GM12891 (cell line): ENCODE measurements at places on chromosomes 11 and 22.

- DNase-seq = no peak
Observed at GRCh38 chr11:80816966-80817365, 1376.1 kb upstream of the TENM4 start.

DNA sequence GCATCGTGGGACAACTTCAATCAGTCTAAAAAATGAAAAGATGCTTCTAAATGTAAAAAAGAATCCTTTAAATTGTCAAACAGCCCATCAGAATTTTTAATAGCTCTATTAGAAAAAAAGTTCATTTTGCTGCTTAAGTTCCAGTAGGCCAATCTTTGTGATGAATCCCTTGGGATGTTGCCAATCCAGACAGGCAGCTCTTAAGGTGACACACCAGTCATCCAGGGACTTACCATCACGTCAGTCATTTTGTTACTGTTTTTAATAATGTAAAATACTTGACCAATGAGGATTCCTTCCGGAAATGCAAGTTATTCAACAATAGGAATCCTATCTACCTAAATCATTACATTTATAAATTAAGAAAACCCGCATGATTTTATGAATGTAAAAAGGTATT, 47.8 kb upstream of the TMEM45B start:
- DNase-seq = no peak

GRCh38 chr22:20044495-20045151, 23.7 kb downstream of the TANGO2 start:
- DNase-seq = no peak

- DNase-seq = no peak
Observed at GRCh38 chr22:41534219-41534618, 10.1 kb downstream of the POLR3H start.

GRCh38 chr11:69012092-69013008, 696 bp downstream of the MRGPRF start:
- no peak for DNase-seq

DNA sequence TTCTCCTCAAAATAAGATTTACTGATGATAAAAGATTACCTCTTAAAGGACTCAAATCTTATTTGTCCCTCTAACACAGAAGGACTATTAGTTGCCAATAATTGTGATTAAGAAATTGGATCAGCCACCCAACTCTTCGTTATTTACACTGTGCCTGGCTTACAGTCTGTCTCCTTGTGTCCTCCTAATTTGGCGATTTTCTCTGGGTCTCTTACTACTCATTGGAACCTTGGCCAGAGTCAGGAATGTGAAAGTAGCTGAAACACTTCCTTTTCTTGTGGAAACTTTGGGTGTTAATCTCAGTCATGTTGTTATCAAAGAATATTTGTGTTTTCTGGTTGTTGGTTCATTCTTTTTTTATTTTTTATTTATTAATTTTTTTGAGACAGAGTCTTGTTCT, 83.2 kb downstream of the TEAD1 start:
- DNase-seq = no peak

DNA sequence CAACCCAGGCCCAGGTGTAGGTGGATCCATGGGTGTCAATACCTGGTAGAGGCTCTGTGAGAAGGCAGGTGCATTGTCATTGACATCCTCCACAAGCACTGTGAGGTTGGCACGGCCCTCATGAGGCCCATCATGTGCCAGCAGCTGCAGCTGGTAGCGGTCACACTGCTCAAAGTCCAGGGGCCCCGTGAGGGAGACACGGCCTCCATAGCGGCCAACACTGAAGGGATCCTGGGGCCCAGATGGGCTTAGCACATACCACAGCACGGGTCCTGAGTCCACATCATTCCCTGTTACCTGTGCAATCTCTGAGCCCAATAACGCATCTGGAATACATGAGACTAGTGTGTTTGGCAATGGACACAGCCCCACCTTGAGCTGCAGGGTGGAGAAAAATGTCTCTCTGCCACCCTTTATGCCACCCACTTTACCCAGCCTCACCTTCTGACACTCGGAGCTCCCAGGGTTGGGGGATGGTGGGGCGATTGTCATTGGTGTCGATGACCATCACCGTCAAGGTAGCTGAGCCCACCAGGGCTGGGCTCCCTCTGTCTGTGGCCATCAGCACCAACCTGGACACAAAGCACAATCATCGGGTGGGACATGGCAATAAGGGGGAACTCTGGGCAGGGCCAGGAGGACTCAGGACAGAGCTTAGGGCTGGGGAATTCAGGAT, 6.1 kb upstream of the TPP1 start:
- DNase-seq = no peak

DNA sequence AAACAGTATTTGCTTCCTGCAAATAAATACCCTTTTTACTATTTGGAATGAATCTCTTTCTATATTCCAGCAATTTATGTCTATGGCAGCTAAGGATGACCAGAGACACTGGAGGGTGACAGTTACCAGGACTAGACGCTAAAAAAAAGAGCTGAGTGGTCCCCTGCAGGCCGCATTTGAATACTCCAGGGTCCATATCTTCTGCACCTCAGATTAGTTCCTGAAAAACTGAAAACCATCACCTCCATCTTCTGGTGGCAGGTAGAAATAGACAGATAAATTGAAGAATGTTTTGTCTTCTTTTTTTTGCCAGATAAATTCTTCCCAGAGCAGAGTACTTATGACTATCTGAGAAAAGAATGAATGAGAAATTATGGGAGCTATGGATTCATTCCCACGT, 145.6 kb downstream of the CSNK2A3 start:
- no peak for DNase-seq

DNA sequence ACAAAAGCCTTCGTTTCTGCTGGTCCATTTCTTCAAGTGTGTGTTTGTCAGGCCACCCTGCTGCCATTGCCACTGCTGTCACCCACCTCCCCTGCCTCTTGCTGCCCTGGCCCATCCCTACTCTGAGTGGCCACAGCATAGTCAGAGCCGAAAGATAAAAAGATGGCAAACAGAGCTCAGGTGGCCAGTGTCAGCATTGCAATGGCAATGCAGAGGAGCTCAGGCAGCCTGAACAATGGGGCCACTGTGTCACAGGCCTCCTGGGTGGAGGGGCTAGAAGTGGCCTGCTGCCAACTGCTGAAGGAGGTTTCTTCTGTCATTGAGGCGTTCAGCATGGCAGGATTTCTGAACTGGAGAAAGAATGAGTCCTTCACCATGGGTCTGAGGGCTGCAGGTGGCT, 137.1 kb downstream of the CSNK2A3 start:
- no peak for DNase-seq

DNA sequence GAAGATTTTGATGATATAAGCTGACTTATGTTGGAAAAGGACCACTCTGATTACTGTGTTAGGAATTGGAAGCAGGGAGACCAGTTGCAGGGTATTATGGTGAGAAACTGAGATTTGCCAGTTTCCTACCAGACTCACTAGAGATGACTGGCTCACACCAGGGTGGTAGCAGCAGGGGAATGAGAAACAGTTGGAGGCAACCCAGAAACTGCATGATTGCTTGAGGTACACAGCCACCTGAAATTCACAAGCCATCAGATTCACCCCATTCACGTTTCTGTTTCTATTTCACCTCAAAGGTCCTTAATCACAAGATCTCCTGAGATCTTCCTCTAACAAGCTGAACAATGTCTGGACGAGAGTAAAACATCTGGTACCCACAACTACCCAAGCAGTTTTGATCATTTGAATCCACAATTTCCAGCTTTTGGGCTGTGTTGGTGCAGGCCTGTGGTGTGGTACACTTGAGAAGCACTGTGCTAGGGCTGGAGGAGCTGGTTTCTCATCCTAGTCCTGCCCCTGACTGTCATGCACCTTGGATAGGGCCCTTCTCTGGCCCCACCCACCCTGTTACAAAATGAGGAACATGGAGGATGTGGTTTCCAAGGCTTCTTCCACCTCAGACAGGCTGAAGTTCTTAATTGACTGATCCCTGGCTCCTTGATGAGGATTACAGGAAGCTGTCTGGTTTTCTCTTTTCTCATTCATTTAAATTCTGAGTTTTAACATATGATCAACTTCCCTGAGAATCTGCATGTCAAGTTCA, 233.4 kb downstream of the INSC start:
- DNase-seq = no peak

- DNase-seq = no peak
Observed at GRCh38 chr22:40374567-40374966, 4.2 kb downstream of the SGSM3 start.

- no peak for DNase-seq
Observed at GRCh38 chr22:29641700-29642330, 38.4 kb downstream of the NF2 start.

DNA sequence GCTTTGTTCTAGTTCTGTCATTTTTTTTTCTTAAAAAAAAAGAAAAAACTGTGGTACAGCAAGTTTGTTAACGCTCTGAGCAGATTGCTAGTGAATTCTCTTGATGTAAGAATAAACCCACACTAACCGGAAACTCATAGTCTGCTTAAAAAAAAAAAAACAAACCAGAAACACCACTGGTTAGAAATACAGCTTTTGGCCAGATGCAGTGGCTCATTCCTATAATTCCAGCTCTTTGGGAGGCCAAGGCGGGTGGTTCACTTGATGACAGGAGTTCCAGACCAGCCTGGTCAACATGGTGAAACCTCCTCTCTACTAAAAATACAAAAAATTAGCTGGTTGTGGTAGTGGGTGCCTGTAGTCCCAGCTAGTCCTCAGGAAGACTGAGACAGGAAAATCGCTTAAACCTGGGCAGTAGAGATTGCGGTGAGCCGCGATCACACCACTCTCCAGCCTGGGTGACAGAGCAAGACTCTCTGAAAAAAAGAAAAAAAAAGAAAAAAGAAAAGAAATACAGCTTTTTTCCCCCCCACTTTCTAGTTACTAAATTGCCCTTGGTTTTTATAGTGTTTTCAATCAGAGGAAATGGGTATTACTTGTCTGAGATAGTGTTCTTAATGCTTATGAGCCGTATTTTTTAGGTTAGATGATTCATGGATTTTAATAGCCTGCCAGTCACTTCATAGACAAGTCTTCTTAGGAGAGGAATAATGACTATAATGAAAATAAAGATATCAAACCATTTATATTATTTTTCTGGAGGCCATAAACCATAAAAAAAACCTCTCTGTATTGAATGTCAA, 222.8 kb downstream of the DDX10 start:
- no peak for DNase-seq

- no peak for DNase-seq
Observed at GRCh38 chr11:109791337-109791736, 301.9 kb upstream of the ZC3H12C start.

- DNase-seq = no peak
Observed at GRCh38 chr11:17273668-17274282, 2.8 kb upstream of the NUCB2 start.

GRCh38 chr11:64251016-64251752, at the start of gene PLCB3:
Gene PLCB3, plus strand, starts transcription at chr11:64251530. Its CDS starts 120 bp downstream, at chr11:64251650.
- DNase-seq = peak; percentile 92

DNA sequence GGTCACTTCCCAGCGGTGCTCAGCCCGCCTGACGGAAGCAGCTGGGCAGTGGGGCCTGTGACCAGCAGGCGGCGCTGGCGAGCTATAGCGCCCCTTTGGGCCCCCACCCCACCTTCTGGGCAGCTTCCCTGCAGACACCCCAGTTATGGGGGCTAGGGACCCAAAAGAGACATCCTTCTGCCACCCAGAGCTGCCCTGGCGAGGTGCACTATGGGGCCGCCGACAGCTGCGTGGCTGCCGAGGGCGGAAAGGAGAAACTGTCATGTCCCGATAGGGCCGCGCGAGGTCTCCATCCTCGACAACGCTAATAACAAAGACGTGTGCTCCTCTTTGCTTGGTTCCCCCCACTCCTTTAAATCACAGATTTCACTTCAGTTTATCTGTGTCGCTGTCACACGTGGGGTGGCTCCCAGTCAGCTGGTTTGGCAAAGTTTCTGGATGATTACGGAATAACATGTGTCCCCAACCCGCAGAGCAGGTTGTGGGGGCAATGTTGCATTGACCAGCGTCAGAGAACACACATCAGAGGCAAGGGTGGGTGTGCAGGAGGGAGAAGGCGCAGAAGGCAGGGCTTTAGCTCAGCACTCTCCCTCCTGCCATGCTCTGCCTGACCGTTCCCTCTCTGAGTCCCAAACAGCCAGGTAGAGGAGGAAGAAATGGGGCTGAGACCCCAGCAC, 673 bp upstream of the MYO7A start:
- peak; percentile 79 for DNase-seq

- DNase-seq = no peak
Observed at GRCh38 chr11:11137339-11137738, 215.7 kb downstream of the CSNK2A3 start.

GRCh38 chr11:102115557-102115956, 5.3 kb downstream of the YAP1 start:
- no peak for DNase-seq

DNA sequence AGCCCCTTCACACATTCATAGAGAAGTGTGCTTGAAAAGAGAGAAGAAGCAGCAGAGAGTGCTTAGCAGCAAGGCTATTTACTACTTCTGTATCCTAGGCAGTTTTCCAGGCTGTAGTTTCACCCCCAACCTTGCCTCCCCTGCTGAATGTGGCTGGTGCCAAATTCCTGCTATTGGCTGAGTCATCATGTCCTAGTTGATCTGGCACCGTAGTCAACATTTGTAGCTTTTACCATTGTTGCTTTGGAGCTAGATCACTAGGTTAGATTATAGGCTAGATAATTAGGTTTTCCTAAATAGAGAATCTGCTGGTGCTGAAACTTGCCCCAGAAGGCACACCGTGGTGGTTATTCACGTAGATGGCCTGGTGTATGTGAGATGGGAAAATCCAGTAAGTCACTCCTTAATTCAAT, 32.7 kb downstream of the ARHGAP42 start:
- DNase-seq = no peak

DNA sequence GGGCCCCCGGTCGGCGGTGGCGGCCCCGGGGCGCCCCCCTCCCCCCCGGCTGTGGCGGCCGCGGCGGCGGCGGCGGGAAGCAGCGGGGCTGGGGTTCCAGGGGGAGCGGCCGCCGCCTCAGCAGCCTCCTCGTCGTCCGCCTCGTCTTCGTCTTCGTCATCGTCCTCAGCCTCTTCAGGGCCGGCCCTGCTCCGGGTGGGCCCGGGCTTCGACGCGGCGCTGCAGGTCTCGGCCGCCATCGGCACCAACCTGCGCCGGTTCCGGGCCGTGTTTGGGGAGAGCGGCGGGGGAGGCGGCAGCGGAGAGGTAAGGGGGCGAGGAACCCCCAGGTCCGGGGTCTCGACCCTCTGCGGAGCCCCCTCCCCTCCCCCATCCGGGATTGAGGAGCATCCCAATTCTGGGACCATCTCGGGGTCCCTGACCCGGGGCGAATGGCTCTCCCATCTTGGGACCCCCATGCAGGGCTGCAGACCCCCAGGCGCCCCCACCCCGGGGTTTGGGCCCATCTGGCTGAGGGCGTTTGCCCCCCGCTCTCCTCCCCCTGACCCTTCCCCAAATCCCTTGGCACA, 431 bp downstream of the KMT2A start:
- no peak for DNase-seq

GRCh38 chr11:93652679-93653078, 8.8 kb upstream of the CEP295 start:
- no peak for DNase-seq

GRCh38 chr11:64366751-64367150, 7.8 kb downstream of the RPS6KA4 start:
- DNase-seq = no peak
